GM12864 (cell line): ENCODE measurements at places on chromosomes 6 and 20.
A peak's percentile ranks its signal among the peaks of the same experiment; 100 is the strongest.

DNA sequence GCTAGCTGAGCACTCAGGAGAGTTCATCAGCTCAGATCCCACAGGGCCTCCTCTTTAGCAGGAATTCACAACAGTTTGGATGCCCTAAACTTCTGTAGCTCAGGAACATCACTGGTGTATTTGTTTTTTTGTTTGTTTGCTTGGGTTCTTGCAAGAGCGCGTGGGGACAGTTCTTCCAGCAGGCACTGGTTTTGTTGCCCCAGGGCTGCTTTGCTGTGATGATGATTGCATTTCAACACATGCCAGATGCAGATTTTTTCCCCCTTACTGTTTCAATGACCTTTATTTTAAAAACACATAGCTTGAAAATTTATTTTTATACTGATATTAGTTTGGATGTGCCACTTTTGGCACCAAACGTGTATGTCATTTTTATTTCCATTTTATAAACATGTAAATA, 77.1 kb downstream of the DHX35 start:
- no peak for DNase-seq

DNA sequence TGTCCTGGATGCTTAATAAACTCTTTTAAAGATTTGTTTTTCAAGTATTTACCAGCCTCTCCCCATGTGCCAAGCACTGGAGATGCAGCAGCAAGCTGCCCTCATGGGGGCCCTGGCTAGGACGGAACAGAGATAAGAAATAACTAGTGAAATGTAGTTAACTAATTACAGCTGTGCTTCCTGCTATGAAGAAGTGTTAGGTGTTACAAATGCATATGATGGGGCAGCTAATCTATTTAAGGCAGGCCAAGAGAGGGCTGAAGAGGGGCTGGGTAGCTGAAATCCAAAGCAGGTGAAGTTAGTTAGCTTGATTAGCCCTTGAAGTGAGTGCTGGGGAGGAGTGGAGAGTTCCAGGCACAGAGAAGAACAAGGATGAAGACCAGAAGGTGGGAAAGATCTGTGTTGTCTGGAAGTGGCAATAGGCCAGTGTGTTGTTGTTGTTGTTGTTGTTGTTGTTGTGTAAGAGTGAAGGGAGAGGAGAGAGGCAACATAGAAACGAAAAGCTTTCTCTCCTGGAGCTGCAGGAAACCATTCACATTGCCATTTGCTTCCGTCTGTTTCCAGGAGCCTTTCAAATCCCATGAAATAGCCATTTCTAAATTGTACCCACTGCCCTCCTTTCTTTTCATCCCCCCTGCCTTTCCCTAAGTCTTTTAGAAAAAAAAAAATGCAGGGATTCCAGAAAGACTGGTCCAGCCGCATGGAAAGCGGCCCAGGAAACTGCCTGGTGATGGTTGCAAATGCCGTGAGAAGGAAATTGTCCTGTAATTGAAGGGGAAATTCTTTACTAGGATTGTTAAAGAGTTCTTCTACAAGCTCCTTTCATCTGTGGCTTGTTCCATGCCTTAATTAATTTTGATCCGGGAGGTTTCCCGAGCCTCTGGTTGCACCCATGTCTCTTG, 119.6 kb downstream of the TFAP2C start:
- DNase-seq: no peak

DNA sequence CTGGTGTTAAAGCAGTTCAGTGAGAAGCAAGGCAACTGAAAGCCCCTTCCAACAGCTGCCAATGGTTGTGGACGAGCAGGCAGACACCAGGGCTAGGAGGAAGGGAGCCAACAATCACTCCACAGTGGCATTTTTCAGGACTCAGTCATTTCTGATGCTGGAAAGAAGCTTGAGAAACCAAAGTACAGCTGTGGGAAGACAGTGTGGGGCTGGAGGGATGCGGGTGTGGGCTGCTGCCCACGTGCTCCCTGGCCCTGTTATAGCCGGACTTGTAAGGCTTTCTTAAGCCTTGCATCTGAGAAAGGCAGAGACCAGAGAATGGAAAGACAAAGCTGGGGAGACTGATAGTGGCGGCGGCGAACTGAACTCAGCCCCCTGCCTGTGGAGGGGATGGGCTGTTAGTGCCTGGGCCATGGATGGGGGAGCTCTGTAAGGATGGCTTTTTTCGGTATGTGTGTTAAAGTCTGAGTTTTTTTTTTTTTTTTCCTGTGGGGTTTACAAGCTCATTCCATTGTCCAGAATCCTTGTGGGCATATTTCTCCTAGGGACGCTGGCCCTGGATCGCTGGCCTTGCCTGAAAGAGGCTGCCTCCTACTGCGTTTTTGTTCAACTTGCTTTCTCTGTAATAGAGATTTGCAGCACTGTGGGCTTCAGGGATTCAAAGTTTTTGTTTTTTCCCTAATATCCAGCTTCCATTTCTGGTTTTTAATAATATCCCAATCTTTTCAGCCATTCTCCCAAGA, 91.7 kb downstream of the GJA10 start:
- DNase-seq: no peak

GRCh38 chr6:24859608-24860200, 61.0 kb upstream of the ARMH2 start:
- DNase-seq: no peak

- DNase-seq: peak; percentile 10
Measured at GRCh38 chr20:39880890-39881289, 808.1 kb downstream of the MAFB start.

- DNase-seq: no peak
Measured at GRCh38 chr20:41171736-41172295, 34.5 kb downstream of the PLCG1 start.

GRCh38 chr20:46557231-46557956, 6.9 kb upstream of the OCSTAMP start:
- no peak for DNase-seq

GRCh38 chr6:71310261-71310660, 21.6 kb downstream of the OGFRL1 start:
- DNase-seq: no peak

DNA sequence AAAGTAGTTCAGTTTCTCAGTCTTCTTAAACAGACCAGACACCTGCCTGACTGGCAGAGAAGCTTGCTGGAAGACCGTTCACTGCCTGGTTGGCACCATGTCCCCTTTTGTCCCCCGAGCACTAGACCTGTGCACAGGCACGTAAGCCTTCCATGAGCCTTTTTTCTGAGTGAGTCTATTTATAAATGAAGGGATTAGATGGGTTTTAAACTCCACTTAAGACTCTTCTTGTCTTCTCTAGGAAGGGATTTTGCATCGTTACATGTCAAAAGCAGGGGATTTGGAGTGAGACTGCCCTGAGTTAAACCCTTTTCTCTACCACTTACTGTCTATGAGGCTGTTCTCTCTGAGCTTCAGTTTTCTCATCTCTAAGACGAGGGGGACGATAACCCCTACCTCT, 37.6 kb downstream of the STK35 start:
- DNase-seq: no peak

GRCh38 chr6:21522797-21523456, 70.6 kb upstream of the SOX4 start:
- DNase-seq: no peak

DNA sequence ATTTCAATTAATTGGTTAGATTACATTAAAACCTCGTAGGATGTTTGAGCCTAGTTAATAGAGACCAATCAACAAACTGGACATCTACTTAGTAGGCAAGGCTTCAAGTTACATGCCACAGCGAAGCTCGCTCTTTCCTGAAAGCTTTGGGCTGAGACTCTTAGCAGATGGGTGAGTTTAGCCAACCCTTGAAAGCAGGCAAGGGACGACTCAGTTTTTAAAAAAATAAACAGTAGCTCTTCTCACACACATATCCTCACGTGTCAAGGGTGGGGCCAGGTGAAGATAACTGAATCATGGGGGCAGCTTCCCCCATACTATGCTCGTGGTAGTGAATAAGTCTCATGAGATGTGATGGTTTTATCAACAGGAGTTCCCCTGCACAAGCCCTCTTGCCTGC, 775 bp downstream of the MTFR2 start:
- no peak for DNase-seq

- peak; percentile 12 for DNase-seq
Measured at GRCh38 chr6:169990095-169991030, 238.9 kb downstream of the ERMARD start.

GRCh38 chr6:57265755-57266221, 43.7 kb upstream of the RAB23 start:
- DNase-seq: no peak

GRCh38 chr6:51842061-51842803, 245.2 kb downstream of the PKHD1 start:
- no peak for DNase-seq

- no peak for DNase-seq
Measured at GRCh38 chr6:81623106-81623759, 129.2 kb downstream of the TENT5A start.

GRCh38 chr20:50455656-50456451, 54.3 kb upstream of the PTPN1 start:
- no peak for DNase-seq

DNA sequence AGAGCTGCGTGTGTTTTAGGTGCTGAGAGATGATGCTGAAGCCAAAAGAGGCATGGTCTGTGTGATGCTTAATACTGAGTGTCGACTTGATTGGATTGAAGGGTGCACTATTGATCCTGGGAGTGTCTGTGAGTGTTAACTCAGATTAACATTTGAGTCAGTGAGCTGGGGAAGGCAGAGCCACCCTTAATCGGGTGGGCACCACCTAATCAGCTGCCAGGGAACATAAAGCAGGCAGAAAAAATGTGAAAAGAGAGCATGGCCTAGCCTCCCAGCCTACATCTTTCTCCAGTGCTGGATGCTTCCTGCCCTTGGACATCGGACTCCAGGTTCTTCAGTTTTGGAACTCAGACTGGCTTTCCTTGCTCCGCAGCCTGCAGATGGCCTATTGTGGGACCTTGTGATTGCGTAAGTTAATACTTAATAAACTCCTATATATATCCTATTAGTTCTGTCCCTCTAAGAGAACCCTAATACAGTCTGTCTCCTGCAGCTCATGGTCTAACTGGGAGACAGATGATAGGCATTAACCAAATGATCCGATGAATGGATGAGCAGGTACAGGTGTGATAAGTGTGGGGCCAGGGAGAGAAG, 91.6 kb downstream of the TFAP2C start:
- DNase-seq: no peak

DNA sequence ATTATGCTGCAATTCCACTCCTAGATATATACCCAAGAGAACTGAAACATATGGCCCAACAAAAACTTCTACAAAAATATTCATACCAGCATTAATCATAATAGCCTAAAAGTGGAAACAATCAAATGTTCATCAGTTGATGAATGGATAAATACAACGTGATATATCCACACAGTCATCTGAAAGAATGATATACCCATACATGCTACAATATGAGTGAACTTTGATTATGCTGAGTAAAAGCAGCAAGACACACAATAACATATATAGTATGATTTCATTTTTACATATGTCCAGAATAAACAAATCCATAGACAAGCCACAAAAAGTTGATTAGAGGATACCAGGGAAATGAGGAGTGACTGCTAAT, 30.7 kb downstream of the CDK19 start:
- no peak for DNase-seq

DNA sequence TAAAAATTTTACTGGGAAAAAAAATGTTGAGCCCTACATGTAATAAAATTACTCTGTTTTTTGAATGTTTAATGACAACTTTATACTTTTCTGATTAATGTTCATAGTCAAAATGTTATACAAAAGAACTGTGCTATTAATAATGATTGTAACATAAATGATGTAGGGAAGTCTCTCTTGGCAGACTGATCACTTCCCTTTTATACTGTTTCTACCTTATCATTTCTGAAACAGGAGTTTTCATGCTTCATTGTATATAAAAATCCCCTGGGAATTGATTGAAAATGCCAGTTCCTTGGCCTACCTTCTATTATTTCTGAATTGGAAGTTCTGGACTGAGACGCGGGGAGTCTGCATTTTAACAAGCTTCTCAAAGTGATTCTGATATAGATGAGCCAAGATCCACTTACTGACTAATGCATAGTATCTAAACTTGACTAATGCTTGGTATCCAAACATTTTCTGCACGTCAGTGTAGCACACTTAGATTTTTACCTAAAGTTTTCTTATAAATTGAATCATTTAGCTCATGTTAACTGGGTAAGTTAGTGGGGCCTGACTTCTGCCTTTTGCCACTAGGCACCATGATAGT, 7.2 kb upstream of the HDAC2 start:
- no peak for DNase-seq

DNA sequence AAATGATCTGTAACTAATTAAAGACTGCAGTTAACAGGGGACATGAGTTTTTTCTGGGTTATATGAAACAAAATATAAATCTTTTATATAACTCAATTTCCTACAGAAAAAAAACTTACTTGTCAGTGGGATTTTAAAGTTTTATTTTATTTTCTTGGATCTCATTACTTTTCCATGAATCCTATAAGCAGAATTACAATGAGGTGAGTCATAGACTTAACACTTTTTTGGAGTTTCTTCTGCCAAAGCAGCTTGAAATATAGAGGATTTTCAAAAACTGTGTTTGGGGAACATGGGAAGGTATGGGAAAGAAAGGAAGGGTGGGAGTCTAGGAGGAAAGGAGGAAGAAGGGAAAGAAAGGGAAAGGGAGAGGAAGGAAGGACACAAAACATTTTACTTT, 130.7 kb downstream of the AIG1 start:
- DNase-seq: no peak

GRCh38 chr20:56454754-56455153, 13.7 kb upstream of the RTF2 start:
- no peak for DNase-seq

DNA sequence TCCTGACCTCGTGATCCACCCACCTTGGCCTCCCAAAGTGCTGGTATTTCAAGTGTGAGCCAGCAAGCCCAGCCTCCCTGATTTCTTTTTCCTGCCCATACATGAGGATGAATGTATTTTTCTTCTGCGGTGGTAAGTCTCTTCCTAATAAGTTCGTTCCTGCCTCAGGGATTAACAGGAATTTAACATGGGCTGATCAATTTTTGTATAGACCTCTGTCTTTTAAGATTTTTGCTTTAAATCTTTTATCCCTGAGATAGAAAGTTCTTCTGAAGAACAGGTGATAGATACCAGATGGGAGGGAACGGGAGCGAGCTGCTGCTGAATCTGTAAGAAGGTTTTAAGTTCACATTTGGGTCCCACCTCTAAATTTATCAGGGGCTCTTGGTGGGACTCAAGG, 7.0 kb upstream of the ZNFX1 start:
- no peak for DNase-seq

DNA sequence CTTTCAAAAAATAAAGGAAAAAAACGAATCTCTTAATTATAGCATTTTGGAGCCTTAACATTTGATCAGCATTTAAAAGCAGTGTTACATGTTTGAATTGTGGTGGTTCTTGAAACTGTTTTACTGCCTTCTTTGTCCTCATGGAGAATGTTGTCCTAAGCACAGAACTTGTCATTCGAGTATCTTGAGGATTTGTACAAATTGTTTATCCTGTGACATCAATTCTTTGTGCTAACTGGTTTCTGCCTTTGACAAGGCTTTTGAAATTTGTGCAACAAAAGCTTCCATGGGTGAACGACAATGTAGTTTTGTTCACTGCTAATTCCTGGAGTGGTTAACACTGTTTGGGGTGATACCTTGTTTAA, 130.8 kb downstream of the SCAF8 start:
- no peak for DNase-seq

GRCh38 chr6:109961611-109962041, 16.5 kb upstream of the GPR6 start:
- no peak for DNase-seq

- DNase-seq: no peak
Measured at GRCh38 chr6:133286765-133287164, 45.6 kb downstream of the EYA4 start.
